ENCODE measurements at places on chromosomes 1 and 21.

- no peak for DNase-seq
These were observed 107.0 kb downstream of the NAV1 start for GRCh38 chr1:201645956-201646355.

DNA sequence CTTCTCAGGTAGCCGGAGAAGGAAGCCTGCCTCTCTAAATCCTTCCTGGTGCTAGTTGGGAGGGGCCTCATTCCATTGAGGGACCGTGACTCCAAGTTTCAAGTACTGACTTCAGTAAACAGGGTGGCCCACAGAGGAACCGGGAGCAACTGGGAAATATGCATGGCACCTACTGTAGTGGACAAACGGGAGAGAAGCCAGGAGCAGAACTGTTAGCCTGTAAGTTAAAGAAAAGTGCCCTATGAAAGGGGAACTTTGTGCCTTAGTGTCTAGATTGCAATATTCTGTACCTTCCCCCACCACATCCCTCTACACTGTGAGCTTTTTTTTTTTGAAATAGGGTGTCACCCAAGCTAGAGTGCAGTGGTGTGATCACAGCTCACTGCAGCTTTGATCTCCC is 33.2 kb upstream of the KANK4 start:
- no peak for DNase-seq

GRCh38 chr1:175162955-175163354 is 29.6 kb downstream of the KIAA0040 start:
- no peak for DNase-seq

- no peak for DNase-seq
These were observed 12.7 kb upstream of the ASAP3 start for GRCh38 chr1:23496490-23497181.

- no peak for DNase-seq
These were observed 26.5 kb downstream of the RIPPLY3 start for GRCh38 chr21:37032877-37033471.

DNA sequence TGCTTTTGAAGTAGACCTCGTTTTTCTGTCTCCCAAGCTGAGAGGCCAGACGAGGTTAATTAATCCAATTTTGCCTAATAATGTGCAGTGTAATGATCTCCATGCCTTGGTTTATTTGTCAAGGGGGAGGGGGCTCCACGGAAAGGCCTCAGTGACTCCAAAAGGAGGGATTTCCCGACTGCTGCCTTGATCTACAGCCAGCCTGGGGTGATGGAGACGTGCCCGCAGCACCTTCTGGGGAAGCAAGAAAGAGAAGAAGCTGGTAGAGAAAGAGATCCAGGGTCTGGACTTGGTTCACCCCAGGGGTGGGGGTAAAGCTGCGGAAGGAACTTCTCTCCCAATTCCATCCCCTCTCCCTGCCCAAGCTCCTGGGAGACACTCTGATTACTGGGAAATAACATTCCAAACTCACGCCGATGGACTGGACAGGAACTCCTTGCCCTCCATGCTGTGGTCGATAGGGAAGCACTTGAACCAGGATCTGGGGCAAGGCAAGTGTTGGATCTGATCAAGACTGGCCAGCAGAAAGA is 44.1 kb upstream of the SIM2 start:
- no peak for DNase-seq

- no peak for DNase-seq
These were observed 16.5 kb upstream of the SLC26A9 start for GRCh38 chr1:205959789-205960188.

DNA sequence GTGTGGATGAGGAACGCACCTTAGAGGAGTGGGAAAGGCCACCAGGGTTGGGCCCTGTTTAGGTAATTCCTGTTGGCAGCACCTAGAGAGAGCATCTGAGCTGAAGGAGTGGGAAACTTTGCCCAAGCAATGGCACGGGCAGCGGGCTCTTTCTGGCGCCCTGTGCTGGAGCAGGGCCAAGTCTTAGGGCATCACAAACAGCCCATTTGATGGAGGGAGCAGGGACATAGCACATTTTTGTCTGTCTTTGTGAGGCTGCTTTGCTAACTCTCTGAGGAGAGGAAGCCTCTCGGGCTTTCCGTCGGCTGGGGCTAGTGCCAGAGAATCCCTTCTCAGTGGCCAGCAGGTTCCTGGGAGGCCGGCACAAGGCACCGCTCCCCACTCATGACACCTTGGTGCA is 22.5 kb upstream of the CNTN2 start:
- no peak for DNase-seq

- DNase-seq = no peak
These were observed 78.3 kb downstream of the CLEC20A start for GRCh38 chr1:178418284-178418955.

DNA sequence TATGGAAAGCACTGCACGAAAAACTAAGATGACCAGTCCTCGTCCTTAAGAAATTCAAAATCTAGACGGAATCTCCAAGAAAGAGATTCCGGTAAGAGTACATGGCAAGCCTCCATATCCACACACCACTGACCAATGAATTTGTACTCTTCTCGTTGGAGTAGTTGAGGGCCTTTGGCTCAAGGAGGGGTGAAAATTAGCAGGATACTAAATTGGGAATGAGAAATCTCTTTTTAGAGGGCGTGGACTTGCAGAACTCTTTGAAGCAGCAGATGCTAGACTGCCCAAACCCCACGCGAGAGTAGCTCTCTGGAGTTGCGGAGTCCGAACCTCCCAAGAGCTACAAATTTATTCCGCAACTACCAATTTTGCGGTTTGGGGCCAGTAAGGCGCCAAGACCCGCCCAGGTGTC is 872 bp upstream of the PPP2R5A start:
- no peak for DNase-seq

Data from omental fat pad (tissue), 4 donors.